ENCODE measurements at places on chromosomes 5 and 9.

GRCh38 chr5:17118631-17119030 lies 98.8 kb upstream of the BASP1 start:
- DNase-seq: peak; percentile 59

DNA sequence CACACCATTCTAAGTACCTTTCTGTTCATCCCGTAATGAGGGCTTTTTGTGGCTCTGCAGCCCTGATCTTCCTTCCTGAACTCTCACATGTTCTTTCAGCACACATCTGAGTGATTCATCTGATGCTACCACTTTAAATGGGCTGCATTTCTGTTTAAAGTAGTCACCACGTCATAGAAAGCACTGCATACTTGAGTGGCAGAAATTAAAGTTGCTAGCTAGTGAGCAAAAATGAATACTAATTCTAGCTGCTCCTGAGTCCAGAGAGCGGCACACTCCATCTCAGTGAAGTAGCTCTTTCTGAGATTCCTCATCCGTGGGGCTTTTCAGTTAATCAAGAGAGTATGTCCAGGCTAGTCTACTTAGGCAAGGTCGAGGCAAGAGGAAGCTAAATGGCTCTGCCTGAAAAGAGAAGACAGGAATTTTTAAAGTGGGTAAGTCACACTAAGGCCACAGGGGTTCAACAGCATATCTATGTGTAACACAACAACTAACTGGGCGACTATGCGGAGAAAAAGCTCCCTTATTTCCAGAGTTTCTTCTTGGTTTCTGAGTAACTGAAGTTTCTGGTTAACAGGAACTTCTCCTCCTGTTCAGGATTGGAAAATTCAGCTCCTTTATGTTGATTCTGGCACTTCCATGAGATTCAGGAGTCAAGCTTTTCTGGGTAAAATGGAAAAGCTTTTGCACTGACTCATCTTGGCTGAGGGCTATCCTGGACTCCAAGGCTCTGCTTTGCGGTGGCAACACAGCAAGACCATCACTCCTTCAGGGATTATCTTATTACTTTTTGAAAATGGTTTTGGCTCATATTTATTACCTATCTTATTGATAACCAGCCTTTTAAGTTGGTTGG lies 109.5 kb downstream of the TAF11L14 start:
- no peak for DNase-seq

- DNase-seq: peak; percentile 46
Measured at GRCh38 chr5:149852641-149853330, 91.8 kb downstream of the PDE6A start.

GRCh38 chr5:107456281-107456715 lies 214.4 kb downstream of the EFNA5 start:
- no peak for DNase-seq

GRCh38 chr5:93355691-93356090 lies 225.3 kb downstream of the NR2F1-AS1 start:
- DNase-seq: no peak

DNA sequence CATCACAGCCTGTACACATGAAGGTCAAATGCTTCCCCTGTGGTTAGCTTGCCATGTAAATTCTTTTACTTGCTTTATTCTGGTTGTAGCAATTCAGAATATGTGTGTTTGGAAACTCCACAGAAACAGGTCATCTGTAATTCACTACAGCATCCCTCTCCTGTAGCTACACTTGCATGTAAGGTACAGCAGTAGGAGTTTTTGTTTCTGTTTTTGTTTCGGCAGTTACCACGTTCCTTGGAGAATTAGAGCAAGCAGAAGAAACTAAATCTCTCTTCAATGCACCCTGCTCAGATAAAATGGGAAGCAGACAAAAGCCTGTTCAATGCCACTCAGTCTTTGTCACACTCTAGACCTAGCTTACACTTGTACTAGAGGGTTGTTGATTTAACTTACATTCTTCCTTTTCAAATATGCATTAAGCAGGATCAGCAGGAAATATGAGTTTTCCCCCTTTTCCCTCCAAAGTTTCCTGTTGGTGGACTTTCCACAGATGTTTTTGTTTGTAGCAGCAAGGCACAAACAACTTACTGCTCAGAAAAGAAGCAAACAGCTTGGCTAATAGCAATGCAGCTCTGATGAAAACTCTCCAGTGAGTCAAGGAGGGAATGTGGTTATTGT lies 80.9 kb downstream of the YIPF5 start:
- no peak for DNase-seq

GRCh38 chr5:97022898-97023297 lies 87.0 kb downstream of the LNPEP start:
- DNase-seq: no peak

DNA sequence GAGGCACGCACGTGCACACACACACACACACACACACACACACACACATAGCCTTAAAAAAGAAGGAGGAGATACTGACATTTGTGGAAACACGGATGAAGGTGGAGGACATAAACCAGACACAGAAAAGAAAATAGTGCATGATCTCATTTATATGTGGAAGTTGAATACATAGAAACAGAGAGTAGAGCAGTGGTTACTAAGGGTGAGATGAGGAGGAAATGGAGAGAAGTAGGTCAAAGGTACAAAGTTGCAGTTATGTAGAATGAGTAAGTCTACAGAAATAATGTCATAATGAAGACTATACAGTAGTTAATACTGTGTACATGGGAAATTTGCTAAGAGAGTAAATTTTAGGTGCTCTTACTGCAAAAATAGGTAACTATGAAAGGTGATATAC lies 412.2 kb upstream of the CDH9 start:
- no peak for DNase-seq

GRCh38 chr5:36105819-36106218 lies 39.1 kb upstream of the UGT3A2 start:
- no peak for DNase-seq

GRCh38 chr9:5893134-5893505 lies 2.4 kb downstream of the MLANA start:
- DNase-seq: no peak

GRCh38 chr9:33161011-33161588 lies 6.0 kb downstream of the B4GALT1 start:
- peak; percentile 90 for DNase-seq

DNA sequence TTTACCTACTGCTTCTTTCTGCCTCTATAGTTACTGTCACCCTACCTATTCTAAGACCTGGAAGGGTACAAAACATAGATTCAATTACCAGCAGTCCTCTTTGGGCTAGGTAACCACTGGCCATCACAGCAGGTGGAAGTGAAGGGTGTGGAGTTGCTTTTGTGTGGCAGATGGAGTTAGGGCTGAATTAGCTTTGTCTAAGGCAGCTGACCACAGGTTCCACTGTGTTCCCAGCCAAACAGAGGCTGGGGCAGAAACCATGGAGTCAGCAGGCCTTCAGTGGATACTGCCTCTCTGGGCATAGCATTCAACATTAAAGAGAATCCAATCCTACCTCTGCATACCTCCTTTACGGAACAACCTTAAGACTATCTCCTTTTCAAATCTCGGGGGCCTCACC lies 254.2 kb downstream of the RFX3 start:
- no peak for DNase-seq

DNA sequence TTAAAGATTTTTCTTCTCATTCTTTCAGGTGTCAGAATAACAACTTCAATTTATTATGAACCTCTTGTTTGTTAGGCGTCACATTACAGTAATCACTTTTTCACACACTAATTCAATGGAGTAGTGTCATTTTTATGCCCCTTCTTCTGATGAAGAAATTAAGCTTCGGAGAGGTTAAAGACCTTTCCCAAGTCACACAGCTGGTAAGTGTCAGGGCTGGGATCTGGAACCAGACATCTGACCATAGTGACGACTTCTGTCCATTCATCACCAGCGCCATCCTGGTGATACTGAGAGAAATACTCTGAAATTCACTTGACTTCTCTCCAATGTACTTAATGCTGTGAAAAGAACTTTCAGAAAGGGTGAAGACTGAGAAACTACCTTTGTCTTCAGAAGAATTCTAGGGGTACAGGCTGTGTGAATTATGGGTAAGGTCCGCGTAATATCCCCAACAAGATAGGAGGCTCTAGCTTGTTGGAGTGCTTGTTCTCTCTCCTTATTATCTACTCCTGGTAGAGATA lies 173.8 kb downstream of the GAS1 start:
- no peak for DNase-seq

- DNase-seq: no peak
Measured at GRCh38 chr5:148620091-148620490, 34.2 kb downstream of the HTR4 start.

GRCh38 chr5:34897646-34898045 lies 17.7 kb downstream of the RAD1 start:
- no peak for DNase-seq

GRCh38 chr5:166014256-166014655 lies 2277.2 kb upstream of the WWC1 start:
- DNase-seq: no peak

GRCh38 chr9:20031836-20032235 lies 243.0 kb upstream of the SLC24A2 start:
- DNase-seq: no peak
